Anterior cingulate cortex (tissue), 58 donors: ENCODE measurements at places on chromosomes 16 and 17.

- DNase-seq, result no peak
These were observed 8.0 kb downstream of the SYNGR3 start for GRCh38 chr16:1997494-1998359.

GRCh38 chr17:17849147-17849820 lies 12.5 kb upstream of the SREBF1 start:
- DNase-seq, result peak; percentile 63

GRCh38 chr17:16516594-16517051 lies 24.6 kb upstream of the LRRC75A start:
- DNase-seq, result peak; percentile 36

GRCh38 chr16:6492742-6493141 lies 839.9 kb upstream of the RBFOX1 start:
- no peak for DNase-seq

GRCh38 chr17:15963670-15964110 lies 18.8 kb downstream of the ADORA2B start:
- no peak for DNase-seq

DNA sequence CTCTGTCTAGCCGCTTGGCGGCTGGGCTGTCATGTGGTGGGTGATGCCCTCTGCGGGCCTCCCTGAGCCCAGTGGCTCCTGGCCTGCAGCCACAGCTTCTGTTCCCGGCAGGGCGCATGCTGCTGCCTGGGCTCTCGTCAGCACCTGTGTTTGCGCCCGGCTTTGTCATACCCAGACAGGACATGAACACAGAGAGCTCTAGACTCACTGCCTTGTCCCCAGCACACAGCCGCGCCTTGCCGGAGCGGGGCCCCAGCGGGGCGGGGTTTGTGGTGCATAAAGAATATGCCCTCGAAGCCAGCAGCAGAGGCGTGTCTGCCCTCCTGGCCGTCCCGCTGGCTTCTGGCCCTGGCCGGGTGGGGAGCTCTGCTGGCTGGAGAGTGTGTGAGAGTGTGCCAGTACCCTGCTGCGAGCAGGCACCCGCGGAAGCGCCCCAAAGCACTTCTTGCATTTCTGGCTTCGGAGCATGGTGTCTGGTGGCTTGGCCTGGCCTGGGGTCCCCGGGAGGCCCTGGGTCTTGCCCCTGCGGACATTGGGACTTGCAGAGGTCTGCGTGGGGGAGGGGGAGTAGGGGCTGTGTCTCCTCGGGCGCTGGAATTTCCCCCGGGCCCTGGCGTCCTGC lies 14.4 kb downstream of the ASPSCR1 start:
- DNase-seq, result no peak

GRCh38 chr16:83964684-83965443 lies 3.2 kb upstream of the NECAB2 start:
- no peak for DNase-seq

DNA sequence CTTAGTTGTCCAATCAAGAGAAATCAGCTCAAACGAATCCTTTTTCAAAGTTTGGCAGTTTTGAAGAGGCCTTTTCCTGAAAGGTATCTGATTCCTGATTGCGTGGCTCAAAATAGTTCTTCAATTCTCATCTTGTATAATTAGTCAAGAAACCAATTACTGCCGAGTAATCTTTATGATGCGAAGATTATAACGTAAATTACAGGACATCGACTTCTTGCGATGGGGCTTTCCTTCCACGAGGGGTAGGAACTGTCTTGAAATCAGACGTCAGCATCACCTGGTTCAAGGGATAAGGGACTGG lies 644 bp upstream of the ARL2BP start:
- DNase-seq, result no peak

GRCh38 chr16:79698341-79698753 lies 97.8 kb upstream of the MAF start:
- DNase-seq, result no peak

- no peak for DNase-seq
These were observed 26.1 kb upstream of the HOXB13 start for GRCh38 chr17:48754500-48755261.

DNA sequence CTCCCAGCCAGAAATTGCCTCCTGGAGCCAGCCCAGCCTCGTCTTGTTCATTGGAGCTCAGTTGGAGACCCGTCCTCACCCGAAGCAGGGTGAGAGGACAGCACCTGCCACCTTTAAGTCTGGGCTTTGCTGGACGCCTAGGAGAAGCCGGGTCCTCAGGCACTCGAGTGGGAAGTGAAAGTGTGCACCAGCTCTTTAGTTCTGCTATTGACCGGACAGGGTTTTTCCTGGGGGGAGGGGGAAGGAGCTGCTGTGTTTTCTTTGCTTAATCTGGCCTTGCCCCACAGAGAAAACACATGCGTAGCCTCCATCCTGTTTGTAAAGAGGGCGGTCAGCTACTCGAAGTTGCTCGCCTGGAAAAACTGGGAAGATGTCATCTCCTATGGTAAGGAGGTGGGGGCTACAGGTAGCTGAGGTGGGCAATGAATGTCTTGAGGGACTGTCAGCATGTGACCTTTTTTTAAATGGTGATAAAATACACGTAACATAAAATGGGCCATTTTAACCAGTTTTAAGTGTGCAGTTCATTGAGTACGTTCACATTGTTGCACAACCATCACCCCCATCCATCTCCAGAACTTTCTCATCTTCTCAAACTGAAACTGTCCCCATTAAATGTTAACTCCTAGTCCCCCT lies 34.4 kb downstream of the CMIP start:
- no peak for DNase-seq
